Stimulated activated CD8-positive, alpha-beta memory T cell treated with anti-CD3 and anti-CD28 coated beads, Interleukin-4, amount 100 ng/mL, for 1 hour (primary cell): ENCODE measurements at places on chromosomes 3 and 15.

DNA sequence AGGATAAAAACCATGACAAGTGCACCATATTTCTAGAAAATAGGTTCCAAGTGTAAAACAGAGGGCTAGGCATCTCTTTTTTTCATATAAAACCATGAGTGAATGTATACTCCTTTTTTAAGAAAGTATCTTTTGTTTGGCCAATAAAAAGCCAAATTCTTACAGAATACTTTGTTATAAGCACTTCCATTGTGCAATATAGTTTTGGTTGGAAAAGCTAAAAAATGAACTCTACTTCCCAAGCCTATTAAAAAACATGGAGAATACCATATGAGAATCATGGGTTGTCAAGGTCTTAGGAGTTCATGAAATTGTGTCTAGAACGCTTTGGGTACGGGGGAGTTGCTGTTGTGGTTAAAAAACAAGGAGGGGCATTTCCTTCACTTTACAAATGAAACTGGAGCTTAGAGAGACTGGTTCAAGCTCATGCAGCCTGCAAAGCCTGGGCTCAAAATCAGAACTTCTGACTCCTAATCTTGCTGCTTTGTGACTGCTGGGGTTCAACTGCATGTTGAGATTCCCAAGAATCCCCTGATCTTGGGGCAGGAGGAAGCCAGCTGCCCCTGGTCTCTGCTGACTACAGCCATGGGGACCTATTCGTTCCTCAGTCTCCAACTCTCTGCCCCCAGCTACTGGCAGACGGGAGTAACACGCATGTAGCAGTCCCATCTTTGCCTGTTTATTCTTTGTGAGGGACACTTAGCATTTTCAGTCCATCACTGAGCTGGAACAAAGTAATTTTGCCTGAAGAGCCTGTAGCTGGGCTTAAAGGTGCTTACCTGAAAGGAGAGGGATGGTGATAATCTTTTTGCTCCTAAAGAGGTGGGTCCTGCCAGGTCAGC is 229.1 kb downstream of the CHST2 start:
- DNase-seq = no peak

DNA sequence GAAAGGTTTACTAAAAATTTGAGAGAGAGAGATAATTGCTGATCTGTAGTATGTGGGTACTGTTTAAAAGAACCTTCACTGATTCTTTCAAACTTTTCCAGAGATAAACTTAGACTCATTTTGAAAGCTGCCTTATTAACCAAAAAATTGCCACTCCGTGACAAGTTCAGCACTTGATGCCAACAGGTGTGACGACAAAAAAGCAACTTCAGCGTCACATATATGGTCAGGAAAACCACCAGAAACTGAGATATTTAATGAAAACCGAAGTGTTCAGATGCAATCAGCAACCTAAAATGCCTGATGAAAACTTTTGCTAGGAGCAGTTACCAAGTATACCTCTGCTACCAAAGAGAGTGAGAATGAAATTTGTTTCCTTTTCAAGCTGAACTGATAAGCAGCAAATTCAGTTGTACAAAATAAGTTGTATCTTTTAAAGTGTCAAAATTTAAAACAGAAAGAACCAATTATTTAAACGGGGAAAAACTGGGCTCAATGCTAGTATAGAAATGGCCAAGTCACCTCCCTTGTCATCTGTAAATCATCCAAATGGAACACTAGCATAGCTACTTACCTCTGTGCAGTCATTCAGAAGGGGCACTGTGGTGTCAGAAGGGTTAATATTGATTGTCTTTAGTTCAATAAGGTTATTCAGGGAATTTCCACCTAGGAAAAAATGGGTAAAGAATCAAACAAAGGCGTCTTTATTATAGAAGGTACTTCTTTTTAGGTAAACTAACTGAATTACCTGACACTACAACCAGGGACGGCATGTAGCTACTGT is 91.5 kb upstream of the OCA2 start:
- DNase-seq = no peak

- no peak for DNase-seq
Measured at GRCh38 chr15:68403161-68403941, 28.6 kb downstream of the ITGA11 start.

- DNase-seq = no peak
Measured at GRCh38 chr3:186107215-186108105, 1.4 kb downstream of the ETV5 start.

DNA sequence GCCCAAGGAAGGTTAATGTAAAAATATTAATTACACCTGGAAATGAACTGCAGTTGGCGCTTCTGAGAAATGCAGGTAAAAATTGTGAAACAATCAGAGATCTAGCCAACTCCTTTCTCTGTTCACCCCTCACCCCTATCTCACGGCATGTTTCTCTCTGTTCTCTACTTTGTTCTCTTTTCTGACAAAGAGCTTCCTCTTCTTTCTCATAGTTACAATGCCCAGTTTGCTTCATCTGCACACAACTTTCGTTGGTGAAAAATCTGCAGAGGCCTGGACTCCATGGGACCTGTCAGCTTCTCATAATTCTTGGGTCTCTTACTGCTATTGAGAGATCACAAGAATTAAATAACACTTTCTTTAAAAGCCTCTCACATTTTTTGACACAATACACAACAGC is 212.9 kb upstream of the LRRN1 start:
- no peak for DNase-seq

- no peak for DNase-seq
Measured at GRCh38 chr15:25674913-25675312, 188.2 kb downstream of the ATP10A start.

DNA sequence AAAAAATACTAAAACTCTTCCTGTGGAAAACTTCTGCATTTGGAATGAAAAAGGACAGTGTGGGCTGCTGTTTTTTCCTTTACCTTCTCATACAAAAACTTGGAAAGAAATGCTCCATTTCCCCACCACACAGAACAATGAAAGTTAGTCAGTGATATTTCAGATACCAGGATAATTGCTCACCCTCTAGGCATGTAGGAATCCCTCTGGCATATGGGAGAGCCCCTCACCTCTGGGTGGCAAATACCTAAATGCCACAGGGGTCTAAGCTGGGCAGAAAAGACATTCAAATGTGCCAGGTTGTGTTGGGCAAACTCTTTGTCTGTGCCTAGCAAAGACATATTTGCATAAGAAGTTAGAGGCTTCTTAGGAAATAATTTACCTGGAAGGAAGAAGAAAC is 560.3 kb upstream of the NR2F2 start:
- DNase-seq = no peak

- DNase-seq = no peak
Measured at GRCh38 chr15:43449981-43450380, 43.0 kb downstream of the TP53BP1 start.

- DNase-seq = no peak
Measured at GRCh38 chr3:159771865-159772611, 216.6 kb upstream of the IL12A start.

GRCh38 chr3:152309535-152310307 is 41.0 kb downstream of the MBNL1 start:
- DNase-seq = no peak

DNA sequence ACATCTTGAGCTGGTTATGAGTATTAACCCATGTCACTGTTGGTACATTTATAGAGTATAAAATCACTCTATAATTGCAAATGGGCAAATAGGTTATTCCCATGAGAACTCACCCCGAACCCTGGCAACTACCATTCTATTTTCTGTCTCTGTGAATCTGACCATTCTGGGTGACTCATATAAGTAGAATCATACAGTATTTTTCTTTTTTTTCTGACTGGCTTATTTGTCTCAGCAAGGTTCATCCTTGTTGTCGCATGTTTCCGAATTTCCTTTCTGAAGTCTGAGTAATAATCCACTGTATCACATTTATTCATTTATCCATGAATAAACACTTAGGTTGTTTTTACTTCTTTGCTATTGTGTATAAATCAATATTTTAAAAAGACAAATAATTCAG is 59.9 kb upstream of the CHRM5 start:
- DNase-seq = no peak

DNA sequence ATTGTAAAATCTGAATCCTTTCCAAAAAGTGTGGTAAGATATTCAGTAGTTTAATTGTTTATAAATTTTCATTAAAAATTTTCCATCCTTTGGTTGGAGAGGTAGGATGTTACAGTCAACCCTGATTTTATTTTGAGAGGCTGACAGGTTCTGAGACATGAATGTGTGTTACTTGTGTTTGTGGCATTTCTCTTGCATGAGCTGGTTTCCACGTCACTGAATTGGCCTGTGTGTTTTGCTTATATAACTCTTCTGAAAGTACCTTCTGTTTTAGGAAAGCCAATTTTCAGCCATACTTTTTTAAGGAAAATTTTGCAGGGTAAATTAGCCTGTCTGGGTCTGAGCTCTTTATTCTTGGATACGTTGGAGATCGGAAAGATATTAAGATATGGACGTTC is 30.7 kb downstream of the PXYLP1 start:
- no peak for DNase-seq

DNA sequence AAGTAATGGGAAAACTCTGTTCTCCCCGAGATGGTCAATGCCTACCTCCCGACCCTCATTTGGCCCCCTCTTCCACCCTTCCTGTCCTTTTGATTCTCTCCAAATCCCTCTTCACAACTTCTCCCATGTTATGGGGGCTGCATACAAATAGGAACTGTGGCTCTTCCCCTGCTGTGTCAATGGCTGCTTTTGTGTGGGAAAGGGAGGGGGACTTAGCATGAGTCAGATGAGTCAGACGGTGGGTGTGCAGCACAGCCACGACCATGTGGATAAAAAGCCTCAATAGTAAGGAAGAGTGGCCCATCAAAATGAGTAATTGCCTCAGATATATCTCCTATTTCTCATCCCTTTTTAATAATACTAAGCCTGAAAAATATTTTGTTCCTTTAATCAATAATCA is 31.9 kb downstream of the SPATA16 start:
- DNase-seq = no peak

- no peak for DNase-seq
Measured at GRCh38 chr15:22903961-22904534, 65.6 kb downstream of the NIPA2 start.

DNA sequence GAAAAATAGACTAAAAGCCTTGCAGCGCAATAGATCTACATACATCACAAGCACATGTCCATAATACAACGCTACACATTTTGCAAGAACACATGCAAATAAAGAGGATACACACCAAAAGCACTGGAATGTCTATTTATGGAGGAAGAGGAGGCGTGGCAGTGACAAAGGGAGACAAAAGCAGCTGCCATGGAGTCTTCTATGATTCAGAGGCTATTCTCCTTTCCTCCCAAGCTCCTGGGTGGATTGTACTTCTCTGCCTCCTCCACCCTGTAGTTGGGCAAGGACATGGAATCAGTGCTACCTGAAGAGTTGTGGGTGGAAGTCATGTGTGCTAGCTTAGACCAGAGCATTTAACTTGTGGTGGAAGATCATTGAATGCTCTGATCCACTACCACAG is 57.9 kb upstream of the ABHD2 start:
- DNase-seq = no peak

DNA sequence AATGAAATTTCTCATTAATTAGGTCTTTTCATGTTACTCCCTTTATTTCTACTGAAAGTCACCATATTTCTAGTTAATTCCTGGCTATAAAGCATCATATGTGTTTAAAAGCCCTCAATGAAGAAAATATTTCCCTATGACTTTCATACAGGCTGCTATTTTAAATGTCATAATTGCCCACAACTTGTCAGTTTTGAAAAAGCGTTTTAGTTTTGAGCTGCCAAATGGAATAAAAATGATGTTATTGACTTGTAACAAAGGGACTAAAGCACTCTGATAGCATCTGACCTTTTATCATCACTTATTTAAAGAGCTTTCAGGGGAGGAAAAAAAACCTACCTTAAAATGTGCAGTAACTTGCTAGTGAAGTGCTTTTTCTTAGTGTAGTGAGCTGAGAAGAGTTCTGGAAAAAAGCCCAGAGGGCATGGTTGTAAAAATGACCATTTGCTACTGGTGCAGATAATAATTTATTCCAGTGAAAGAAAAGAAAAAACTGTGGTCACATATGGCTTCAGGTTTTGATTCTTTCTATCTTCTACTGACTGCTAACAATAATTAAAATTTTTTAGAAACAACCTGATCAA is 877.2 kb downstream of the CADM2 start:
- DNase-seq = no peak

DNA sequence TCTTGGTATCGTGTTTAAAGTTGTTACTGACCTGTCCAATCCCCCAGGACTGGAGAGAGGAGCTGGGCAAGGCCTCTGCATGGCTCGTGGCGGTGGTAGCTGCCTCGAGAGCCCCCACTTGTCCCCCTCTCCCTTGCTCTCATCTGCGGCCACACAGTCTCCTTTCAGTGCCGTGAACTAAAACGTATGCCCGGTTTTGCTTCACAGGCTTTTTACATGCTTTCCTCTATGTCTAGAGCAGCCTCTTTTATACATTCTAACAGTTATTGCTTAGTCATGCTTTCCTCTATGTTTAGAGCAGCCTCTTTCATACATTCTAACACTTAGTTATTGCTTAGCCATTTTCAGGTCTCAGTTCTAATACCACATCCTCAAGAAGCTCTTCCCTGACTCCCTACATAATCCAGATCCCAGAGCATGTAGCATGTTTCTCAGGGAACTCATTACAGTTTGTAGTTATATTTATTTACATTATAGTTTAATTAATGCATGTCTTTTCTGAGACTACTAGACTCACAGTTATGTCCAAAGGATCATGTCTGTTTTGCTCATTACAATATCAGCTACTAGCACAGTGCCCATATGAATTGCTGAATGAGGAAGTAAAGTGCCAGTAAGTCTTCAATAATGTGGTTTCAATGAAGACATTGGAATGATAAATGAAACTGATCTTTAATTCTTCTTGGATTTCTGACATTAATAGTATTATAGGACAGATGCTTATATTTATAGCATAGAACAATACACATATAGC is 66.5 kb upstream of the TBL1XR1 start:
- DNase-seq = no peak

GRCh38 chr3:179258820-179259219 is 7.9 kb upstream of the KCNMB3 start:
- no peak for DNase-seq

- DNase-seq = no peak
Measured at GRCh38 chr15:25268166-25268565, 170.7 kb downstream of the UBE3A start.

DNA sequence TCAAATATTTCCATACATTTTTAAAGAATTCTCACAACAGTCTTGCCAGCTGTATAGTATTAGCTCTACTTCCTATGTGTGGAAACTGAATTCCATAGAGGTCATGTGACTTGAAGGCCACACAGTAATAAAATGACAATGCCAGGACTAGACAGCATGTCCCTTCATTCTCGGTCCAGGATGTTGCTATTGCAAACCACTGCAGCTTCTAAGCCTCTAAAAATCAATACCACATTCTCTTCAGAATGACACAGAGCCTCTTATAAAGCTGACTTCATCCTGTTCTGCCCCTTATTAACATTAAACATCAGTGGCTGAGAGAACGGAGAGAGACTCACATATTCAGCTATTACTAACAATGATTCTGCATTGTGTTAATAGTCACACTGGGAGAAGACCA is 240.3 kb upstream of the PEX5L start:
- DNase-seq = no peak

- no peak for DNase-seq
Measured at GRCh38 chr15:68517285-68517761, 61.5 kb upstream of the CORO2B start.
